Smooth muscle cell of the coronary artery (primary cell): ENCODE measurements at places on chromosomes 16 and 17. TPM values are rescaled to one million over a fixed set of nuclear protein-coding genes. Genes with fewer than 3 reads are reported as not detected.

Gene KRT28
- not detected in 2 replicates for total RNA-seq

Gene TRAF4
- 27.1 and 39.2 TPM in 2 replicates for total RNA-seq

Gene SLC6A2
- total RNA-seq = not detected in 2 replicates

Gene C16orf92
- not detected in 2 replicates for total RNA-seq

Gene ZNF469
- 0.23 and 1.7 TPM in 2 replicates for total RNA-seq

Gene ASPHD1
- 3.4 and 13.5 TPM in 2 replicates for total RNA-seq

Gene ADORA2B
- total RNA-seq = 16.0 and 108 TPM in 2 replicates

Gene PER1
- total RNA-seq = 2.5 and 4.8 TPM in 2 replicates

Gene FAM20A
- total RNA-seq = 0.08 and 46.5 TPM in 2 replicates

Gene MPP3
- 10.4 and 10.5 TPM in 2 replicates for total RNA-seq

Gene RCVRN
- total RNA-seq = not detected in 2 replicates

Gene CA7
- total RNA-seq = not detected in 2 replicates

Gene RAPGEFL1
- 0.70 and 0.98 TPM in 2 replicates for total RNA-seq

Gene PRCD
- total RNA-seq = 0.60 and 1.6 TPM in 2 replicates

Gene CACNG3
- total RNA-seq = not detected in 2 replicates

Gene PRKCA
- total RNA-seq = 12.4 and 19.1 TPM in 2 replicates

Gene GDPD3
- 0.60 and 4.4 TPM in 2 replicates for total RNA-seq

Gene ASB16
- total RNA-seq = not detected in 2 replicates

Gene MT1X
- 19.2 and 55.7 TPM in 2 replicates for total RNA-seq

Gene UNK
- total RNA-seq = 9.6 and 10.4 TPM in 2 replicates

Gene RASD1
- total RNA-seq = 0.53 and 6.0 TPM in 2 replicates
